ENCODE measurements at places on chromosomes 12 and 14.

- no peak for DNase-seq
Observed at GRCh38 chr12:51926718-51927117, 19.4 kb downstream of the ACVRL1 start.

- DNase-seq: no peak
Observed at GRCh38 chr12:74689929-74690328, 152.3 kb downstream of the ATXN7L3B start.

DNA sequence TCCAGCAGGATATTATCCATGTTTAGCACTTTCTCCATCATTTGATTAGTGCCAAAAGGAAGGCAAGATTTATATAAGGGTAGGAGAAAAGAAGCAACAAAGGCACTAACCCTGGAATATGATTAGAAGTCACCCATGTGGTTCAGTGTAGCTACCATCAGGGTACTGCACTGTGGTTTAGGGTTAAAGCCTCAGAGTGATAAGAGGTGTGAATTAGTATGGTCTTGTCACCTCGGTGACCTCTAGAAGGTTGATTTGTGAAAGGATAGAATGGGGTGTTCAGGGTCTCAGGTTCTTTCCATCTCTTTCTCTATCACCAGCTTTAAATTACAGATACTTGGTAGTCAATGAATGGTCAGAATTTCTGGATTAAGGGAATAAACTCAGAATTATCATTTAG is 103.0 kb upstream of the TMTC2 start:
- no peak for DNase-seq

DNA sequence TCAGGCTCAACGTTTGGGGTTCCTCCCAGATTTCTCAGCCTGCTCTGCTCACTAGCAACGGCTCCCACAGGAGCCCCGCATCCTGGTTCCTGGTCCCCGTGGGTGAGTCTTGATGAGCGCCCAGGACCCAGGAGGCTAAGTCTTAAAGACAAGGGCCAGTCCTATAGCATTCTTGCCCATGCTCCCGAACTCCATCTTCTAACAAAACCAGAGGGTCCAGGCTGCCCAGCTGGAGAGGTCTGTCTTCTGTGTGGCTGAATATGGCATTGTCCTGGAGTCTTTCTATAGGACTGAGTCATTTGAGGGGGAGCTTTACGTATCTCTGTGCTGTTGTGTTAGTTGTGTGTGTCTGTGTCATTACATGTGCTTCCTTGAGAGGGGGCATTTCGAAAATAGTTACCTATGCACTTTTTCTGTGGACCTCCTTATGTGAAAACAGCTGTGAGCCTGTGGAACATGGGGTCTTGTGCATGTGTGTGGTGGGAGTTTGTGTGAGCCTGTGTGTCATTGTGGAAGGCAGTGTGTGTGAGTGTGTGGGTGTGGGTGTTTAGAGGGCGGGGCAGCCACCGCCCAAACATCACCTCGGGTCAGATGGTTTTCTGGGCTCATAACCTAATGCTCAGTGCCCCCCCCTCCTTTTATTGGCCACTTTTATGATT is 9.1 kb upstream of the TBX5 start:
- DNase-seq: no peak

GRCh38 chr12:25655702-25656101 is 102.6 kb upstream of the LMNTD1 start:
- no peak for DNase-seq

GRCh38 chr14:36319899-36320199 is 588 bp downstream of the MBIP start:
- no peak for DNase-seq

- no peak for DNase-seq
Observed at GRCh38 chr12:32379667-32380066, 19.7 kb upstream of the FGD4 start.

DNA sequence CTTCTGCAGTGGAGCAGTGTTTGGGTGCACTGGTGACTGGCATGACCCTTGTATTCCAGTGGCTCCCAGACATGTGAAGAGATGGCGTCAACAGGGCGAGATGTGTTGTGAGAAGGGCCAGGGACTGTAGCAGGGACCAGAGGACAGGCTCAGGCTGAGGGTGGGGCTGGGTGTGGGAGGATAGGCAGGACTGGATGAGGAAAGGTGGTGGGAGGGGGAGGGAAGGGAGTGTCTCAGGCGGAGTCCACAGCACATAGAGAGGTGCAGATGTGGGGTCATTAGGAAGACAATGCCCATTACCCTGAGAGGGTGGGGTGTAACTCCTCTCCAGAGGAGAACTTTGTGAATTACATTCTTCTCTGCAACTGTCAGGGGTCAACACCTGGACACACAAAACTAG is 78.5 kb downstream of the DICER1 start:
- no peak for DNase-seq

DNA sequence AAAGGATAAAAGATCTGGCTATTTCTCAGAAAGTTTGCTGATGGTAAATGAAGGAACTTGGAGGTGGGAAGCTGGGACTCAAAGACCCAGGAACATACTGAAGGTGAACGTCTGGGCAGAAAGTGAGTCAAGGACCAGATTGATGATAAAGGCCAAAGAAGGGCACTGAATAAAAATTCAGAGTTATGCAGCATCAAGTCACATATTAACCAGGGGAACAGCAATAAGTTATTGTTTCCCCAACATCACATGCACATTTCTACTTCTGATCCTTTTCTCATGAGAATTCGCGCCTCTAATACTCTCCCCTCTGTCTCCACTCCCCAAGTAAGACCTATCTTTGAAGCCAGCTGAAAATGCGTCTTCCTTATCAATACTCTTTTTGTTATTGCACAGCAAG is 71.8 kb upstream of the SLC35F4 start:
- DNase-seq: no peak

DNA sequence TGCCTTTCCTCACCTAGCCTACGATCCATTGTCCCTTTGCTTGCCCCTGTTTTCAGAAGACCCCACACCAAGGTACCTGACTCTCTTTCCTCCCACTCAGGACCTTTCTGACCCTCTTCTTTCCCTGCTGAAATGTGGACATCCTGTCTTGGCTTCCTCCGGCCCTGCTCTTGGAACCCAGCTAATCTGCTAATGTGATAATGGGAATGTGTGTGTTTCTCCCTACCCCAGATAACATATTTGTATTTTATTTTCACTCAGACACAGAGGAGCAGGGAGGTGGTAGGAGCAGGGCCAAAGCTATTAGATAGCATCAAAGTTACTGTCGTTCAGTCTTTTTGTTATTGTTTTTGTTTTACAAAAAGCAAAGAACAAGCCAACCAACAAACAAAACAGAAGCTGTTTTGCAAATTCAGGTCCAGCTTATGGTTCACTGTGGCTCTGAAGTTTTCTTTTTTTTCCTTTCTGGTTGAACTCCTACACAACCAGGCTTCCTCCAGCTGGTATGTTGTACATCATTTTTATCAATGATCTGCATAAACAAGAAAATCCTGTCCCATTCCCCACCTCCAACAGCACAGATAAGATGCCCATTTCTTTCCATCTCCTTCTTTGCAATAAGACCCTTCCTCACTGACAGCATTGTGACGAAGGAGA is 137.3 kb downstream of the C12orf75 start:
- no peak for DNase-seq

DNA sequence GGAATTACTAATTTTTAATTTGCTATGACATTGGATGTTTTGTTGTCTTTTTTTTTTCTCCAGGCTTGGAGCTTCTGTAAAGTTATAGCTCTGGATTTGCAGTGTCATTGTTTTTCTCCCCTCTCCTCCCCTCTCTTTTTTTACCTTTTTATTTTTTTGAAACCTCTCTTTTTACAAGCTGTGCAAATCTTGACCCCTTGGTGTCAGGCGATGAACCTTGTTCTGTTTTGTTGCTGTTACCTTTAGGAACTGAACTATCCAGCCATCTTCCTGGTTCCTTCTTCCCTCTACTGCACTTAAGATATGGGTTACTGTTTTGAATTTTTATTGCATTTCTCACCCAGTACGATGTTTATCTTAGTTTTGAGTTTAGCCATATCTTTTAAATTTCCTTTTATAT is 13.7 kb downstream of the KTN1 start:
- DNase-seq: no peak

DNA sequence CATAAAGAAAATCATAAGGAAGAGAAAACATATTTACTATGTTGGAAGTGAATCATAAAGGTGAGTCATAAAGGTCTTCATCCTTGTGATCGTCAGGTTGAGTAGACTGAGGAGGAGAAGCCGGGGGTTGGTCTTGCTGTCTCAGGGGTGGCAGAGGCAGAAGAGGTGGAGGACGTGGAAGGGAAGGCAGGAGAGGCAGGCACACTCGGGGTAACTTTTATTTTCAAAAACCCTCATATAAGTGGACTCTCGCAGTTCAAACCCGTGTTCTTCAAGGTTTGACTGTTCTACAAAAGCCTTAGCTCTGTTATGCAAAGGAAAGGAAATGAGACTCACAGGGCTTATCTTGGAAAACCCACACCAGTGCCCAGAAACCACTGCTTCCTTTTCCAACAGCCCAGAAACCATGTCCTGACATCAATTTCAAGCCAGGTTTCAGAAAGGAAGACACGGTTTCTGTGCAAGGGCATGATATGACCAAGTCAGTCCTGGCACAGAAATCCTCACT is 14.0 kb downstream of the SMCO2 start:
- DNase-seq: no peak

GRCh38 chr14:44490966-44491365 is 16.1 kb downstream of the FSCB start:
- no peak for DNase-seq

DNA sequence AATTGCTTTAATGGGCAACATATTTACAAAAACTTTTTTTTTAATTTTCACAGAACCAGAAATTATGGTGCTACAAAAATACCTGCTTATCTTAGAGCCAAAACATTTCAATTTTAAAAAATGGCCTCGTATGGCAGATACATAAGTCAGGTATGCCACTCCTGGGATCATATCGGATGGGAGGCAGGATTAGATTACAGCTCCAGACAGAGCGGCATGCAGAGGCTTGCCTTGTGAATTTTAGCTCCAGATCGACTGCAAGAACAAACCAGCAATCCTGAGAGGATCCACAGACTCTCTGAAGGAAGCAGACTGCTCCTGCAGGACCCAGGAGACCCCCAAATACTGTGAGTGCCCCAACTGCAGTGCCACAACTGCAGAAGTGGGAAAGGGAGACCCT is 169.3 kb upstream of the AMIGO2 start:
- DNase-seq: no peak

DNA sequence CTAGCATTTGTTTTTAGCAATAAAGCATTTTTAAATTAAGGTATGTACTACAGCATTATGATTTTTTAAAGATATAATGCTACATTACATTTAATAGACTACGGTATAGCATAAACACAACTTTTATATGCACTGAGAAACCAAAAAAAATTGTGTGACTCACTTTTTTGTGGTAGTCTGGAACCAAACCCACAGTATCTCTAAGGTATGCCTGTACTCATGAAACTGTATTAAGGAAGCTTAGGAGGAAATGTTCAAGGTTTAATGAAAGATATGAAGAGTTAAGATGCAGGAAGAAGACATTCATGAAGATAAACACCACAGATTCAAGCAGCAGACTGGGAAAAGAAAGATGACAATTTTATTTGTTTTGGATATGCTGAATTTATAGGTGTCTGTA is 51.7 kb downstream of the PPP1R12A start:
- DNase-seq: no peak

GRCh38 chr12:19799216-19799615 is 359.9 kb downstream of the AEBP2 start:
- no peak for DNase-seq

DNA sequence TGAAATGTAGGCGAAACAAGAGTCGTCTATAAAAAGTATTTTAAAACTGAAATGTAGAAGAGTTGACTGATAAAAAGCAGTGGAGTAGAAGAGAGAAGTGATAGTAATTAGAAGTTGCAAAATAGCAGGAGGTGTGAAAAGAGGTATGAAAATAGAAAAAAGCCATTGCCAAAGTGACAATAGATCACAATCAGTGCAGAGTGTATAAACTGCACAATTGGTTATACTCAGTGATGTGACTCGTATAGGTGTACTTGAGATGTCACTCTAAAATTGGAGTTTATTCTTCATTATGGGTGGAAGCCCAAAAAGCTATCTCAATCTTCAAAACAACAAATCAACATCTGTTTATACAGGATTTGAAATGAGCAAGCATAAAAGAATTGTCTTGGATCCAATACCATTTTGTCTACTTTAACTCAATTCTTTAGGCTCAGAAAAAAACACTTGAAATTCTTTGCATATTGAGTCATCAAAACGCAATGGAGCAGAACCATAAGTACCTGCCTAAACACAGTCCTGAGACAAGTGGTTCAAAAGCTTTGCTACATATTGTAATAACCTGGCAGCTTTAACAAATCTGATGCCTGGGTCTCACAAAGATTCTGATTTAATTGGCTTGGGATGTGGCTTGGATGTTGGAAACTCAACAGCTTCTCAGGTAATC is 8.8 kb downstream of the IKBIP start:
- DNase-seq: no peak

- no peak for DNase-seq
Observed at GRCh38 chr12:53151039-53151438, 29.5 kb upstream of the ZNF740 start.

DNA sequence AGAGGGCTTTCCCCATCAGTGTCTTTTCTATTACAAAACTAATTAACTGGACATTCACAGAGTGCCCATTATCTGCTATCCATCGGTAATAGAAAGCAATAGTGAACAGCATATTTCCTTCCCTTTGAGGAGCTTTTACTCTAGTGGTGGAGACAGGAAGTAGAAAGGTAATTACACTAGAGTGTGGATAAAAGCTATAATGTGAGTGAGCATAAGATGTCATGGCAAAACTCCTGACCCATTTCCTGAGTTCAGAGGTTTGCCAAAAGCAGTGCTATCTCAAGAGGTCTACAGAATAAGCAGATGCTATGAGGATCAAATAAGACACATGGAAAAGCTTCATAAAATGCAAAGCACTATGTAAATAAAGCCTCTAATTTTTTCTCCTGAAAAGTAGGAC is 24.0 kb downstream of the TIMELESS start:
- DNase-seq: no peak

DNA sequence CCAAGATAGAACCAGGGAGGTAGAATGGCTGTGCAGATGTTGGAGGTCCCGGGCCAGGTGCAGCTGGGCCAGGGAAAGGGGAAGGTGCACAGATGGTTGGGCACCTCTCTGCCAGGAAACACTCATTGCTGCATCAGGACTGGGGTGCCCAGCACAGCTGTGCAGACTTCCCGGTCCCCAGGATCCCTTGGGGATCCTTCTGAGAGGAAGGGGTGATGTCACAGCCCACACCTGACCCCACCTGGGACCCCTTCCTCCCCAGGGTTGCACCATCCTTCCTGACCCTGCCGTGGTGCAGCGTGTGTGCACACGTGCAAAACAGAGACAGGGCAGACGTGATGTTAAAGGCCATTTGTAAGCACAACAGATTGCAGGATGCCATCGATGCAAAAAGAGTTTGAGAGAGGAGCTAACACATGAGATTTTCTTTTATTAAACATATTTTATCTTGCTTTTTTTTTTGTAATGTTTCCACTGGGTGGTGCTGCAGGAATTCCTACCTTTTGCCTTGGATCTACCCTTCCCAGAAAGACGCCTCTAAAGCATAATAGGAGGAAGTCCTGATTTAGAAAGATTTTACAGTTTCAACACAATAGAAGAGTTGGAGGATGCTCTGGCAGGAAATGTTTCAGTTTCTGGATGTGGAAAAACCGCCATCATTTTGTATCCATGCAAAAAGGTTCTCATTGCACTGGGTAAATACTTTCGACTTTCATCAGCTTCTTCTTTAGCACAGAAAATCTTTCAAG is 14.8 kb downstream of the ELK3 start:
- no peak for DNase-seq
